ENCODE measurements at places on chromosomes 7 and 10.

DNA sequence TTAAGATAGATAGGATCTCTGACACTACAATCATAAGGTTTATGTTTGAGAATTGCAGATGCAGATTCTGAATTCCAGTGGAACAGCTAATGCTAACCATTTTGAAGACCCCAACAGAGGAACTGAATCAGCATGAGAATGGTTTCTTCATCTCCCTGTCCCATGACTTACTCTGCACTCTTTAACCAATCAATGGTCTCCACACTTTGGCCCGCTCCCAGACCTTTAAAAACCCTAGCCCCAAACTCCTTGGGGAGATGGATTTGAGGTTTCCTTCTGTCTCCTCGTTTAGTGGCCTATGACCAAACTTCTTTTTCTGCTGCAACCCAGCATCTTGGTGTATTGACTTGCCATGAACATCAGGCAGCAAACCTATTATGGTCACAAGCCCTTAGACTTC, 804.9 kb downstream of the LRMDA start:
- DNase-seq: no peak

- DNase-seq: no peak
Observed at GRCh38 chr10:131080571-131080970, 230.9 kb downstream of the TCERG1L start.

DNA sequence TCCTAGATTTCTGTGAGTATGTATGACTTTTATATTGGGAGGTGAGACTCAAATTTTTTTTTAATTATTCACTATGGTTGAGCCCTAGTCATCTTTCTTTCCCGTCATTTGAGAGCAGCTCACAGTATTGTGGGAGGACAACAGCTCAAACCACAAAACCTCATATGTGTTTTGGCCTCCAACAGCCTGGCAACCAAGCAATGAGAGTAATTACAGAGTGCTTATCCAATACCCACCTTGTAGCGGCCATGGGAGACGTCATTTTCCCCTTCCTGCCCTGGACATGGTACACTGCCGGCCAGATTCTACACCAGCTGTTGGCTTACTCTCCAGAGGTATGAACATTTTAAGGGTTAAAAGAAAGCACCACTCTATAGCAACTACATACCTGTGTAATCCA, 49.1 kb downstream of the DOCK4 start:
- no peak for DNase-seq

DNA sequence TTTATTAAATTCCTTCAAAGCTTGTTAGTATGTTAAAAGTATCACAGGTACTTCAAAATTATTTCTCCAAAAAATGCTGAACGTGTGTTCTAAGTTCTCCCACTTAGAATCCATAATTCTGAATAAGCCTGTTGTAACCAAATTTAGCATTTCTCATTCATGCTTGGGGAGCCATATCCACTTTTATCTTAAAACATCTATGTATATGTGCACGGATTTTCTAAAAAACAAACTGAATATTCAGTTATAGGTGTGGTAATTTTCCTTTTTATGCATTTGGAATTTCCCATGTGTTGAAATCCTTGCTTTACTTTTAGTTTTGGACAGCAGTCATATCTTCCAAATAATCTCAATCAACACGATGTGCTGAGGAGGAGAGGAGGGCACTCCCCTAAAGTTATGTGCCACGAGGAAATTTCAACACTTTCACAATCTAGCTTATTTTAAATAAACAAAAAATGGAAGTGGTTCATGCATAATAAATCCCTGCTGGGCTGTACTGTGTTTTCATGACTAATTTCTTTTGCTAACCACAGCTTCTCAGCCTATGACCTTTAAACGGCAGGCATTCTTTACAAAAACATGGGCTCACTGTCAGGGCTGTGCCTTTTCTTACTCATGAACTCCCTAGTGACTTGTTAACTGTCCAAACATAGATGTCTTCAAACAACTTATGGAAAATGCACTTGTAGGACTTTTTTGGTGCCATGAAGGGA, 380.3 kb upstream of the SEMA3C start:
- no peak for DNase-seq

- DNase-seq: no peak
Observed at GRCh38 chr10:34396663-34397062, 418.4 kb downstream of the PARD3 start.

DNA sequence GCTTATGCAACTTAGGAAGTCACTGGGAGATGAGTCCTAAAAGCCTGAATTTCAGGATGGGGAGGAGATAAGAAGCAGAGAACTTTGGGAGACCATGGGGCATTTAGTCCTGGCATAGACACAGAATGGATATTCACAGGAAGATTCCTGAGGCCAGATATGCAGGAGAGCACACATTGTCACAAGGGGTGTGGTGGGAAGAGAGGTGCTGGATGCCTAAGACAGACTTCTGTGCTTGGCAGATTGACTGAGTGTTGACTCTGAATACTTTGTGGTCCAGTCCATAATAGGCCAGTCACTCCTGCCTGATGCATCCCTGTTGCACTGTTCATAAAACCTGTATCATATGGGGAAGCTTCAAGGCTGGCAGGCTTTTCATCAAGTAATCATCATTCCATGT, 18.5 kb downstream of the SRI start:
- no peak for DNase-seq

GRCh38 chr7:110291430-110291829, 799.5 kb upstream of the LRRN3 start:
- no peak for DNase-seq
